ENCODE measurements at places on chromosomes 12 and 14.

- no peak for DNase-seq
Measured at GRCh38 chr12:40063414-40063813, 42.5 kb downstream of the SLC2A13 start.

DNA sequence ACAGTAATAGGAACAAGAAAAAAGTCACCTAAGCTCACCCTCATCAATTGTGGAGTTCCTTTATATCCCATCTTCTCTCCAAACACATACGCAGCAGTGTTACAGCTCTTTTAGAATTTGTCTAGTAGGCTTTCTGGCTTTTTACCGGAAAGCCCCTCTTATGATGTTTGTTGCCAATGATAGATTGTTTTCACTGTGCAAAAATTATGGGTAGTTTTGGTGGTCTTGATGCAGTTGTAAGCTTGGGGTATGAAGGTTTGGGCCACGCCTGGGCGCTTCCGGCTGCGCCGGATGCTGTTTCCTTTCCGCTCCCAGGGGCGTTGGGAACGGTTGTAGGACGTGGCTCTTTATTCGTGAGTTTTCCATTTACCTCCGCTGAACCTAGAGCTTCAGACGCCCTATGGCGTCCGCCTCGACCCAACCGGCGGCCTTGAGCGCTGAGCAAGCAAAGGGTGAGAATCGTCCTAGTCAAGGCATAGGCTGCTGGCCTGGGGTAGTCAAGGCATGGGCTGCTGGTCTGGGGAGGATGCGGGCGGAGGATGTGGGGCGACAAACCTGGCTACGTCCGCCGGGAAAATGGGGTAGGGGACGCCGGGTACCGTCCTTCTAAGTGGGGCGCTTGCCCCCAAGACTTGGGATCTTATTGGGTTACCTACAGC is at the start of the genes C12orf57 and RNU7-1:
TSS of gene C12orf57 (plus strand) at position 301 of the 659 bp plus-strand sequence. CDS start at position 401, 100 bp downstream.
TSS of gene RNU7-1 (plus strand) at position 95 of the 659 bp plus-strand sequence.
- DNase-seq: no peak

DNA sequence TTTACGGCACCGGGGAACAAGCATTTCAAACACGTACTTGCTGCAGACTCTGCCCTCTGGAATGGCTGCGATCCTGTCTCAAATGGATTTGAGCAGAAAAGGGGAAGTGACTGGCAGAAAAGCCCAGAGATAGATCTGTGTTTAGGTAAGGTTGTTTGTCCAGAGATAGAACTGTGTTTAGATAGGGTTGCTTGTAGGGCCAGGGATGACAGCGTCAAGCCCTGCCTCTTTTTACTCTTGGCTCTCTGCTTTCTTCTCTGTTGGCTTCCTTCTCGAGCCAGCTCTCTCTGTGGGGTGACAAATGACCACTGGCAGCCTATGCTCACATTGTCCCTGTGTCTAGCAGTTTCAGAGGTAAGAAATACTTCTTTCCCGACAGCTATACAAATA is 11.4 kb downstream of the DGLUCY start:
- DNase-seq: no peak

GRCh38 chr14:50107850-50108249 is 8.5 kb downstream of the VCPKMT start:
- DNase-seq: no peak

DNA sequence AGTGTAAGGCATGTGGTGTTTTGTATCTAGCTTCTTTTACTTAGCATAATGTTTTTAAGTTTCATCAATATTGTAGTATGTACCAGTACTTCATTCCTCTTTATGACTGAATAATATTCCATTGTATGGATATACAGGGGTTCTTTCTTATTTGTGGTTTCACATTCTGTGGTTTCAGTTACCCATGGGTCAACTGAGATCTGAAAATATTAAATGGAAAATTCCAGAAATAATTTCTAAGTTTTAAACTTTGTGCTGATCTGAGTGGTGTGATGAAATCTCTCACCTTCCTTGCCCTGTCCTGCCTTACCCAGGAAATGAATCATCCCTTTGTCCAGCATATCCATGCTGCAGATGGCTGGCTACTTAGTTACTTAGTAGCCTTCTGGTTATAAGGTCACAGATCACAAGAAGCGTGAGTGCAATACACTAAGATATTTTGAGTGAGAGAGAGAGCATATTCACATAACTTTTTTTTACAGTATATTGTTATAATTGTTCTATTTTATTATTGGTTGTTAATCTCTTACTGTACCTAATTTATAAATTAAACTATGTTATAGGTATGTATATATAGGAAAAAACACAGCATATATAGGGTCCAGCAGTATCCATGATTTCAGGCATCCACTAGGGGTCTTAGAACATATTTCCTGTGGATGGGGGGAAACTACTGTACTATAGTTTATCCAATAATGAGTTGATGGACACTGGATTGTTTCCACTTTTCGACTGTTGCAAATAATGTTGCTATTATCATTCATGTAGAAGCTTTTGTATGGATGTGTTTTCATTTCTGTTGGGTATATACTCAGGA is 59.6 kb upstream of the LRTM2 start:
- no peak for DNase-seq

DNA sequence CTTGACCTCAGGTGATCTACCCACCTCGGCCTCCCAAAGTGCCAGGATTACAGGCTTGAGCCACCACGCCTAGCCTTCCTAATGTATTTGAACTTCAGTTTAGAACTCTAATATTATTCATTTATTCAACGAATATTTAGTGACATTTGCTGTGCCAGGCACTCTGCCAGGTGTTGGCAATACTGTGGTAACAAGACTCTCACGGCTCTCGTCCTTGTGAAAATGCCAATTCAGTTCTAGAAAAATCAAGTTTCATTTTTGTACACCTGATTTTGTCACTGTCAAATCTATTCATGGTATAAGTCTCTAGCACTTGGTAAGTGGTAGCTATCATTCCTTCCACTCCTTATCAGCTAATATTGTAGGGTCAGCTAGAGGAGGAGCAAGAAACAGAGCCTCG is 6.3 kb upstream of the PWP1 start:
- no peak for DNase-seq

GRCh38 chr14:57390806-57391516 is 575 bp downstream of the NAA30 start:
- DNase-seq: no peak

DNA sequence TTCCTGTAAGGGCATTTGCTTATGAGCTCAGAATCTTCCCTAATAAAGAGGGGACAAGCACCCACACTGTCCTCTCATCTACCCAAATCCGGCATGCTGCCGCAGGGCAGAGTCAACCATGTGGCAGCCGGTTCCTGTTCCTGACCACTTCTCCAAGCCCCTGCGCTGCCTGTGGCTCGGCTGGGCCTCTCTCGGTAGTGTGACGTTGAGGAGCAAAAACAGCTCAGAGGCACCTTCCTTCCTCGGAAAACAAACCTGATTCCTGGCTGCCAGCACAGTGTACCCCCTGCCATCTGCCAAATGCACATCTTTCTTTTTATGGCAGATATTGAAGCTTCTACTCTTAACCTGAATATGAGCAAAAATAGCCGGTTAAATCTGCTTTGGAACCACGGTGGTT is 50.5 kb downstream of the CFAP251 start:
- no peak for DNase-seq

DNA sequence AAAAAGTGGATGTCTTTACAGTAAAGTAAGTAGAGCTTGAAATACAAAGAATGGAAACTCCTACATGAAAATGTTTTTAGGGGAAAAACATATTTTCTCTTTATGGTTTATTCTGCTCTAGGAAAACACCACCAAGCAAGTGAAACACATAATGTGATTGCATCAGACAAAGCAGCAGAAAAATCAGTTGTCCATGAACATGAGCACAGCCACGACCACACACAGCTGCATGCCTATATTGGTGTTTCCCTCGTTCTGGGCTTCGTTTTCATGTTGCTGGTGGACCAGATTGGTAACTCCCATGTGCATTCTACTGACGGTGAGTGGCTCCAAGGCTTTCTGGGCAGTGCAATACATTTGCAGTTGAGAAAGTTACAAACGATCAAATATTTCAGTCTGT is 42.6 kb upstream of the PLEKHD1 start:
- no peak for DNase-seq

DNA sequence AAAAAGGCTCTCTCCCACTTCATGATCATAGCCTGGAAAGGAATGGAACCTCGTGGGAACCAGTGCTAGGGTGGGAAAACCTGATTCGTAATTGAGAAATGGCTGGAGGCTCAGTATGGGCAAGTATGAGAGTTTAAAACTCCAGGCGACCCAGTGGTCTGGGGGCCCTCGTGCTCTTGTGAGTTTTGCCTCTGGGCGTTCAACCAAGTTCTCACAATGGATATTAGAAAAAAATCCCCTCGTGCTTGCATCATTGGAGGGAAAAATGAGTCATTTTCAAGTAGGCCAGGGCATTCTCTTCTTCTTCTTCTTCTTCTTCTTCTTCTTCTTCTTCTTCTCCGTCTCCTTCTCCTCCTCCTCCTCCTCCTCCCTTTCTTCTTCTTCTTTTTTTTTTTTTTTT is 39.0 kb downstream of the GPR68 start:
- no peak for DNase-seq

DNA sequence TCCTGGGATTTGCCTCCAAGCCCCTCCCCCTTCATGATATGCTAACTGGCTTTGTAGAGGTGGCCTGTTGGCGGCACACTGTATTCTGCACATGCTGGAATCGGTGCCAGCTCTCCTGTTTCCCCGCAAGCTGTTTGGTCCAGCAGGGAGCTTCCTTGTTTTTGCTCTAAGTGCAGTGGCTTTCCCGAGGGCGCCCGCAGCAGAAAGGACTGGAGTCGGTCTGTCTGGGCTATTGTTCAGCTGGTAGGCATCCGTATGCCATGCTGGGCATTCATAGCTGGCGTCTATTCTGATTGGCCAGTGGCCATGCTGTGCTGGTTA is 88.9 kb upstream of the MED13L start:
- no peak for DNase-seq

GRCh38 chr14:72906879-72907278 is 13.0 kb upstream of the DPF3 start:
- DNase-seq: no peak

- DNase-seq: no peak
Measured at GRCh38 chr14:76882651-76883050, 56.4 kb downstream of the LRRC74A start.

DNA sequence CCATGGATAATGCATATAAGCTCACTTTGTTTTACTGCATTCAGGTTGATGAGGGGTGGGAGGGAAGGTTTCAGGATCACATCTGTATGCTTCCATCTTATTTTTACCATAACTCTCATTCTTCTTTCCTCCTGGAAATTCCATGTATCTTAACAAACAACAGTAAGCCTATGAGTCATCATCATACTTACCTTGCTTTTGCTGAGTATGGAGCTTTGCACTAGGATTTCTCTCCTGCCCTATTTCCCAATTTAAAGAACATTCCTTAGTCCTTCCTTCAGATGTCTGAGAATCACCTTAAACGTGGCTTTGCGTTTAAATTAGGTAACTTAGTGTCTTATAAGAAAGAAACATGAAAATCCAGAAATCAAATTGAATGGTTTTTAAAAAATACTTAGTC is 1.6 kb upstream of the CLEC14A start:
- DNase-seq: no peak

GRCh38 chr14:99513946-99514551 is 32.8 kb downstream of the CCNK start:
- no peak for DNase-seq

- no peak for DNase-seq
Measured at GRCh38 chr14:104930526-104931303, 6.0 kb downstream of the PLD4 start.

DNA sequence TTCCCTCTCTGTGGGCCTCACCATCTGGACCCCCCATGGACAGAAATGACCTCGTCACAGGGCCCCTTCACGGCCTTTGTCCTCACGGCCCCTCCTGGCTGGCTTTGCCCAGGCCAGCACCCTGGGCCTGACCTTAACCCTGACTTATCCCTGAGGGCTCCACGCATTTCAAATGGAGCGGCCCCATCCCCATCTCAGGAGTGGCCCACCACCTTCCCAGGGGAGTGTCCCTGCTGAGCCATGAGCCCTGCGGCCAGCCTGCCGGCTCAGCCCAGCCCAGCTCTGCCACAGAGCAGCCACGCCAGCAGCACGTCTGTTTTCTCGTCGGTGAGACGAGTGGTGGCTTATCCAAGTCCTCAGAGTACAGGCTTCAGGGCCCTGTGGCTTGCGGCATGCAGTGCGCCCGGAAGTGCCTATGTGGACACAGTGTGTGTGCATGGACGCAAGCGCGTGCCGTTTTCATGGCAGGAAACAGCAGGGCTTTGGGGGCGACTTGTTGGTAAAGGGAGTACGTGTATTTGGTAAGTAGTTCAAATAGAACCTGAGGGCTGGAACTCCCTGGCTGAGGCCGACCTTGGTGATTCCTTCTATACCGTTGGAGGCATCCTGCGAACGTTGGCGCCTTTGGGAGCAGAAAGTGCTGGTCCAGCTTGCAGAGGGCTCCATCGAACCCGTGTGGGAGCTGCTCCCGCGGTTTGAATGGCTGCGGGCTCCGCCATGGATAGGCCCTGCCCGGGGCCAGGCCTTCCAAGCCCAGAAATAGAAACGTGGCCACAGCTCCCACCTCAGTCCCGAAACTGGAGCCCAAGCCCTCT is 52.1 kb downstream of the LRCOL1 start:
- no peak for DNase-seq

DNA sequence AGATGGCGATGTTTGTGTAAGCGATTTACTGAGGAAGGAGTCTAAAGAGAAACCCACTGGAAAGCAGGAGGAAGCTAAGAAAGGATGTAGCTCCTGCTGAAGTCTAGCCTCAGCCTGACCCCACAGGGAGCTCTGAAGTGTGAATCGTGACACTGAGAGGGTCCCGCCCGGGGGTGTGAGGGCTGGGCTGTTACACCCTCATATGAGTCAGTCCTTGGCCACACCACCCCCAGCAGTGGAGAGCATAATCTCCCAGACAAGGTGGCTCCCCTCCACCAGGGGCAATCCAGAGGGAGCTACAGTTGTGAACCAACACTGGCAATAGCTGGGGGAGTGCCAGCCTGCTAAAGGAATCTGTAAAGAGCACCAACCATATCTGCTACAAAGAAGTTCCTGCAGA is 31.5 kb downstream of the SVOP start:
- no peak for DNase-seq

DNA sequence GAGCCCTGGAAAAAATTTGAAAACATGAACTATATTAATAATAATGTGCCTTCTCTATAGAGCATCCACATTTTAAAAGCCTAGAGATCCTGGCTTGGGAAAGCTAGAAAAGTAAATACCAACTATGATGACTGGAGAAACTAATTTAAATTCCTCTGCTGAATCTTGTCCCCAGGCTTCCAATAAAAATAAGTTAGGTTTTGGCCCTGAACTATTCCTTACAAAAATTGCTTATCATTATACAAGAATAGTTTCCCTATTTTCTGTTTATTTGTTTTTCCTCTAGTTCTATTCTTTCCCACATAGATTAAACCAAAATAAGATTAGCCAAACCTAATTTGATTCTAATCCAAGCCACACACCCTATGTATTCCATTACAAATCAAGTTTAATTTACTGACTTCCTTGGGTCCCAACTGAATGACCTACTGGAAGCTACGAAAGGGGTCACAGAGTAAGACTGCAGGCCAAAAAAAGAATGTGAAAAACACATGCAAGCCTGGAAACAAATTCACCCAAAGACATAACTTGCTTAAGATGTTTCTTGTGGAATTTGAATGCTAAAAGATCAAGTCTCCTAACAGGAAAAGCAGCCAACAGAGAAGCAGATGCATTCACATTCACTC is 133.0 kb downstream of the PAWR start:
- DNase-seq: no peak

GRCh38 chr12:114955414-114956014 is 271.5 kb upstream of the TBX3 start:
- no peak for DNase-seq

GRCh38 chr14:80634106-80634758 is 307.3 kb downstream of the CEP128 start:
- no peak for DNase-seq
